Cardiac muscle cell (in vitro differentiated cells and primary cell): ENCODE measurements at places on chromosomes 11 and 22. TPM values are rescaled to one million over a fixed set of nuclear protein-coding genes. Genes with fewer than 3 reads are reported as not detected.
A peak's percentile ranks its signal among the peaks of the same experiment; 100 is the strongest.

DNA sequence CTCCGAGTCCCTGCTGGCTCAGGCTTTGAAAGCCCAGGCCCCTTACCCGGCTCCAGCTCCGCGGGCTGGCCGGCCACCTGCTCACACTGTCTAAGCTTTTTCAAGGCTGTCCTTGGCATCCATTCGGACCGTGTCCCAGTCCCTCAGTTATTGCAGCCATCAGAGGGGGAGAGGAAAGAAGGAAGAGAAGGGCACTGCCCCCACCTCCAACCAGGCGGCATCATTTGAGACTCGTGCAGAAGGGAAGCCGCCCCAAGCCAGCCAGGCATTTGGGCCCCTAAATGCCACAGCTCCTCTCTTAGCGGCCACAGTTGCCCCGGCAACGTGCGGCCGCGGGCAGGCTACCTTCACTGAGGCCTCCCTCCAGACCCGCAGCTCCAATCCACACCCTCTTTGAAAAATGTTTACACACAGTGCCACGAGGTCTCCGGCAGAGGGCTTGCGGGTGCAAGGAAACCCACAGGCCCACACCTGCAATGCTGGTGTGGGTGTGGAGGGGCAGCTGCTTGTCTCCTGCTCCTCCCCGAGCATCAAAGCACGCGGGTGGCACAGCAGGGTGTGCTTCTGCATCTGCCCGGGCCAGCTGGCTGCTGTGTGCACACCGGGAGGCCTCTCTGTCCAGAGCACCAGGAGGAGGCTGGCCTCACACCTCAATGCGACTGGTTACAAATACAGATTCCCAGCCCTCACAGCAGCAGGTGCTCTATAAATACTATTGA is 124.4 kb downstream of the CTTN start:
- no peak for DNase-seq

DNA sequence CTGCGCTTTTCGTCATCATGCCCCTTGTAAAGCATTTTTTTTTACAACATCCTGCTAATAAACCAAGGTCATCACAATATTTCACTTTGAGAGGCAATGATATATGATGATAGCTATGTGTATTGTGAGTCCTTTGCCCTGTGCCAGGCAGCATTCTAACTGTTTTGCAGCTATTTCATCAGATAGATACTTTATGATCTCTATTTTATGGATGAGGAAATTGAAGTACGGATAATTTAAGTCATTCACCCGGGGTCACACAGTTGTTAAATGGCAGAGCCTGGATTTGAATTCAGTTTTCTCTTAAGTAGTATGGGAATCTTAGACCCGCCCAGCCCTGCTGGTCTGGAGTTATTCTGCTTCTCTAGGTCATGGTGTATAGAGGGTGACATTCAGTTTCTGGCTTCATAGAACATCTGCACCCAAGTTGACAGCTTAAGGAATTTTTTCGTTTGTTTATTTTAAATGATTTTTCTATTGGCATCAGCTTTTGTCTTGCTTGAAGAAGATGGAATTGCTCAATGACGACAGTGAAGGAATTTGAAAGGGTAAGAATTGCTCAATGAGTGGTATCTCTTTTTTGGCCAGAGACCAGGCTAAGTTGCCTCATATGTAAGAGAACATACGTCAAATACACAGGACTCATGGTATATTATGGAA is 926 bp downstream of the PRR5L start:
- no peak for DNase-seq

DNA sequence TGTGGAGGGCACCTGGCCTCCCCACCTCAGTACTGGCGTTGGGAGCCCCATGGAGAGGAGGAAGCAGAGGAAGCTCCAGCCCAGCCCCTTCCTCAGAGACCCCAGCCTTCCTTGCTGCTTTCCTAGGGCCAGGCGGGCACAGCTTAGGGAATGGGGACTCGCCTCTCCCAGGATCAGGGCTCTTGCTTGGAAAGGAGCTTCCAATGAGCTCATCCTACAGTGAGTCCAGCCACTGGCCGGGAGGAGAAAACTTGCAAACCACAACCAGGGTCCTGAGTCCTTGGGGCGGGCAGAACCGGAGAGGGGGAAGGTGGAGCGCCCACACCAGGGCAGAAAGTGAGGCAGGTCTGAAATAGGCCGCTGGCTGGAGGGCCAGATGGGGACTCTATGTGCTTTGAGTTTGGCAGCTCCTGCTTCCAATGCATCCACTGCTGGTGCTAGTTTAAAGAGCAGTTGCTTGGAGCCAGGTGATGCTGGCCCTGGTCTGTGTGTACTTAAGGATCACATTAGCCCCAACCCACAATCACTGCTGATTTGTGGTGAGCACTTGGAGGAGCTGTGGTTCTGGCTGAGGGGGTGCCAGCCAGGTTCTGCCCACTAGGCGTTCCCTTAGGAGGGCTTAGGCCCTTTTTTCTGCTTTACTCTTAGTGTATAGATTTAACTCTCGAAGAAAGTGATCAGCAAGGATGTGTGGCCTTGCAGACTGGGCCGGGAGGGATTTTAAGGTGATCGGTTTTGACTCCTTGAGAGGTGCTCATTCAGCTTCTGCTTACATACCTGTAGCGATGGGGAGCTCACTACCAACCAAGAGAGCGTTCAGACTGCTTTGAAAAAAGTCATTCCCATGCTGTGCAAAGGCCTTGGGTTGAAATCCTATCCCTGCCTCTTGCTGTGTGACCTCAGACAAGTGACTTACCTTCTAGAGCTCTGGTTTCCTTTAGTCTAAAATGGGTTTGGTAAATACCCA is 81.9 kb downstream of the TP53I11 start:
- DNase-seq: no peak

DNA sequence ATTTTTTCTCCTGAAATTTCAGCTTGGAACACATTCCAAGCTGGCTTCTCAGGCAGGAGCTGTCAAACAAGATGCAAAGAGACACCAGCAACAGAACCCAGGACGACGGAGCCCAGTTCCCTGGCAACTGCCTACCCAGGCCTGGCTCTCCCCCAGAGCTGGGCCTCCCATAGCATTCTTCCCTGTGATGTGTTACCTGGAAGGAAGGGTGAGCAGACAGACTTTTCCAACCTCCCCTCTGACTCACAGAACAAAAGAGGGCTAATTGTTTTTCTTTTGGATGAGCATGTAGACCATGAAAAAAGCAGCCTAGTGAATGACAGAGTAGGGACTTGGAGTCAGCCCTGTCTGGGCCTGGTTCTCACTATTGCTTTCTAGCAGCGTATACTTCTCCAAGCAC is 55.3 kb upstream of the BMAL1 start:
- no peak for DNase-seq

- no peak for DNase-seq
These were observed 8.5 kb downstream of the SERHL2 start for GRCh38 chr22:42562279-42562678.

- DNase-seq: no peak
These were observed 209.5 kb downstream of the CASP12 start for GRCh38 chr11:104688731-104689130.

DNA sequence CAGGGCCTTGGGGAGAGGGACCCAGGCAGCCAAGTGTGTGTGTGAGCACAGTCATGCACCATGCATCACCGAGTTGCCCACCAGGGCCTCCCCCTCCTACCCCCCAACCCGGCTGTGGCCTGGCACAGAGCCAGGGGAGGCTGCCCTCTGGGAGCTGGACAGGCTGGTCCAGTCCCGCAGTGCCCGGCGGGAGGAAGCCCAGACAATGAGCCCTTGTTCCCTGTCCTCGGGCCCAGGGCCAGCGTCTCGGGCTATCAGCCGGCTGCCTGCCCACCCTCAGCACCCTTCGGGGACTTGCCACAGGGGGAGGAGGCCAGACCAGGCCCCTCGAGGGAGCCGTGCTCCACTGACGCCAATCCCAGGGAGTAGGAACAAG is 4.5 kb downstream of the LRRC75B start:
- peak; percentile 52 for DNase-seq

DNA sequence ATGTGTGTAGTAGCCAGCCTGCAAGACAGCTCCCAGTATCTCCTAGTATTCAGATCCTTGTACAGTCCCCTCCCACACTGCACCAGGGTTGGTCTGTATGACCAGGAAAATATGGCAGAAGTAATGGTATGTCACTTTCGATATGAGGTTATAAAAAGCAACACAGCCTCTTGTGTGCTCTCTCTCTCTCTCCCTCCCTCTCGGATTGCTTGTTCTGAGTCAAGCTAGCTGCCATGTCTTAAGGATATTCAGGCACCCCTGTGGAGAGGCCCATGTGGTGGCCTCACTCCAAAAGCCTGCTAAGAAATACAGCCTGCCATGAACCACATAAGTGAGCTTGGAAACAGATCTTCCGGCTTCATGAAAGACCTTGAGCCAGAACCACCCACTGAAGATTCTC is 25.4 kb downstream of the FXYD6 start:
- no peak for DNase-seq

GRCh38 chr11:9750551-9750950 is 86.7 kb downstream of the SWAP70 start:
- no peak for DNase-seq

DNA sequence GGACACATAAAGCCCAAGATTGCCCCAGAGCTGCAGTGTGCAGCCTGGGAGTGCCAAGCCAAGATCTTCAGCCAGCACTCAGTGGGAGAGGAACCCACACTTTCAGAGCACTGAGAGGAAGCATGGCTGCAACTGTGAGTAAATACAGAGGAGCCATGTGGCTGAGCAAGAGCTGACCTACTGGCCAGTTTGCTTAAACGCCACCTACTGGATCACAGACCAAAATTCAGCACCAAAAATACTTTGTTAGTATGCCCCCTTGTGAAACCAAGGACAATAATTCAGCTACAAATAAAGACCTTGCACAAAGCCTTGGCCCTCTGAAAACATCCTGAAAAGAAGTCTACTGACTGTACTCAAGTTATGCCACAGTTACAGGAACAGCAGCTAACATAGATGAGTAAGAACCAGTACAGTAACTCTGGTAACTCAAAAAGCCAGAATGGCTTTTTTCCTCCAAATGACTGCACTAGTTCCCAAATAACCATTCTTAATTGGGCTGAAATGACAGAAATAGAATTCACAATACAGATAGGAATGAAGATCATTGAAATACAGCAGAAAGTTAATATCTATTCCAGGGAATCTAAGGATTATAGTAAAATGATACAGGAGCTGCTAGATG is 10.1 kb upstream of the OR4A15 start:
- DNase-seq: no peak

GRCh38 chr22:40452730-40453487 is 82.5 kb downstream of the SGSM3 start:
- DNase-seq: peak; percentile 9

- peak; percentile 86 for DNase-seq
These were observed 39.1 kb upstream of the CREB3L1 start for GRCh38 chr11:46238078-46238966.

DNA sequence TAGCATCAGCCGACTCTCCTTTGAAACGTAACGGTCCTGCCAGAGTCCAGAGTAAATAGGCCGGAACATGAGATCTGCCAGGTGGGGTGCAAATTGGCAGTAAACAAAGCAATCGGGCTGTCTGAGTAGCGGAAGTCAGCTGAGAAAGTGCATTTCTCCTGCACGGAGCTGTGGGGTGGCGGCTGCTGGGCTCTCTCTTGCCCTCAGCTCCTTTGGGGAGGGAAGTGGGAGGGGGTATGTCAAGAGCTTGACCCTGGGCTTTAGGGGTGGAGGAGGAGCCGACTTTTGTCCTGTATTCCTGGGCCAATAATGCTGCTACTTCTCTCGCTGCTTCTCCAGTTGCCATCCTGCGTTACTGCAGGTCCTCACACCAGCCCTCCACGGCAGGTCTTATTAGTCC is 11.6 kb downstream of the GRIK4 start:
- DNase-seq: no peak

GRCh38 chr11:128355558-128355957 is 231.8 kb downstream of the ETS1 start:
- no peak for DNase-seq

- DNase-seq: no peak
These were observed 815 bp downstream of the TNNT3 start for GRCh38 chr11:1920128-1920908.

Gene RANBP1
- total RNA-seq: 252 and 373 TPM in 2 replicates

Gene PANX3
- not detected in 2 replicates for total RNA-seq

Gene AMPD3
- 3.3 and 13.0 TPM in 2 replicates for total RNA-seq

Gene GSTT2B
- total RNA-seq: 16.9 and 25.9 TPM in 2 replicates

Gene PRRG4
- total RNA-seq: not detected in 2 replicates

Gene HBG2
- total RNA-seq: not detected in 2 replicates

Gene SLC22A8
- not detected in 2 replicates for total RNA-seq

Gene TMPRSS6
- total RNA-seq: not detected in 2 replicates
